ENCODE measurements at places on chromosomes 12 and 14.
A peak's percentile ranks its signal among the peaks of the same experiment; 100 is the strongest.

DNA sequence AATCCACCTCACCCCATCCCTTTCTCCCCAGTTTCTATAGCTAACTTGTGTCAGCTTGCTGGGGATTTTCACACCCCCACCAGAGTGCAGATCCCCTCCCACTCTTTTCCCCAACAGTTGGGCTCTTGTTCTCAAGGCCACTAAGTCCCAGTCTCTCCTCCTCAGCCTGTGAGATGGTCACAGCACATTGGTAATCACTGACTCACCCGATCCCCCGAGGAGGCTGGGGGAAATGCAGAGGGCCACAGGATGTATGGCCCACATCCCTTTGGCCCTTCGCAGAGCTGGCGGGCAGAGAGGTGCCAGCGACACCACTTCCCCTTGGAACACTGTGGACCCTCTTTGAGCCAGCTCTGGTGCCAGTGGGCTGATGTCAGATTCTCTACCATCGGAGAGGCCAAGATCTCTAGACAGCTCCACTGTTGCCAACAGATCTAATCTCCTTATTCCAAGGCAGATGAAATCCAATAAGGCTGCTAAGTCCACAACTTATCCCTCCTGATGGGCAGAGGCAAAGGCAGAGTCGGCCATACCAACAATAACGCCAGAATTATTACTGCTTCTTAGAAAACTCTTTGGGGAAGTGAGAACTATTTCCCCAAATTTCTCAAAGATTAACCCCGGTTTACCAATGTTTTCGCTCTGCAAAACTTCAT, 1.6 kb downstream of the FMNL3 start:
- no peak for DNase-seq

DNA sequence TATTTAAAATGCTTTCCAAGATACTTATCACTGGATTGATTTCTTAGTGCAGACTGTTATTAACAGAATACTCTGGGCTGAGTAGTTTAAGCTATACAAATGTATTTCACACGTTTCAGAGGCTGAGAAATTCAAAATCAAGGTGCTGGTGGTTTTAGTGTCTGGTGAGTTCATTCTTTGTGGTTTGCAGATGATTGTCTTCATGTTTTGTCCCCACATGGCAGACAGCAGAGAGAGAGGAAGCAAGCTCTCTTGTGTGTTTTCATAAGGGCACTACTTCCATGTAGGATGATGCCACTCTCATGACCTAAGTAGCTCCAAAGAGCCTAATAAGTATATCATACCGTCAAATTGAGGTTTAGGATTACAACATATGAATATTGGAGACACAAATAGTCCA, 1348.9 kb upstream of the FLRT2 start:
- DNase-seq: no peak

GRCh38 chr14:54747616-54748015, 155.0 kb downstream of the GCH1 start:
- no peak for DNase-seq

DNA sequence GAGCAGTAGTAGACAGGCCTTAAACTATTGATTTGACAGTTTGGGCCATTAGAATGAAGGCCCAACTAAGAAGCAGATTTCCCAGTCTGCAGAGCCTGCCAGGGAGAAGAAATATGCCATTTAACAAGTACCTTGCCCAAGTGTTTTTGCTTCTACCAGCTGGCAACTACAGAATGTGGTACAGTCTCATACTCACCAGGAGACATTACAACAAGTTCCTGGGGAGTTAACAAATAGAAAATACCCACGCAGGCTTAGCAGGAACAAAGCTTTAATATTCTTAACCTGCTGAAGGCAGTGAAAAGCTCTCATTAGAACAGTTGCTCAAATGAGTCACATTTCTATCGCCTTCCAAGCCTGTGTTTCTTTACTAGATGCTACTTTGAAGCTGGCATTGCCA, 241.0 kb downstream of the TMEM117 start:
- no peak for DNase-seq

DNA sequence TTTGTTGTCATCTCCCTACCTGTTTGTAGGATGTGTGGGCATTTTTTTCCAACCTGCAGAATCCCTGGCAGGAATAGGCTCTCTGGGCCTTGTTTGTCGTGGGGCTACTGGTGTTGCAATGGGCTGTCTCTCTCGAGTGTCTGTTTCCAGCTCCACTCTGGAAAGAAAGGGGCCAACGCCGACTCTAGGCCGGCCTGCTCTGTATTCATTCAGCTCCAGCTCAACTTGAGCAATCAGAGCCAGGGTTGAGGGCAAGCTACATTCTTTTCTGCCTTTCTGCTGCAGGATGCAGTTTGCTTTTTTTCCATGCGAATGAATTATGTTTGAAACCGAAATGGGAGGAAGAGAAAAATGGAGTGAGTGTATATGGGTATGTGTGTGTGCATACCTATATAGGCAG, 2.3 kb downstream of the JDP2 start:
- no peak for DNase-seq

DNA sequence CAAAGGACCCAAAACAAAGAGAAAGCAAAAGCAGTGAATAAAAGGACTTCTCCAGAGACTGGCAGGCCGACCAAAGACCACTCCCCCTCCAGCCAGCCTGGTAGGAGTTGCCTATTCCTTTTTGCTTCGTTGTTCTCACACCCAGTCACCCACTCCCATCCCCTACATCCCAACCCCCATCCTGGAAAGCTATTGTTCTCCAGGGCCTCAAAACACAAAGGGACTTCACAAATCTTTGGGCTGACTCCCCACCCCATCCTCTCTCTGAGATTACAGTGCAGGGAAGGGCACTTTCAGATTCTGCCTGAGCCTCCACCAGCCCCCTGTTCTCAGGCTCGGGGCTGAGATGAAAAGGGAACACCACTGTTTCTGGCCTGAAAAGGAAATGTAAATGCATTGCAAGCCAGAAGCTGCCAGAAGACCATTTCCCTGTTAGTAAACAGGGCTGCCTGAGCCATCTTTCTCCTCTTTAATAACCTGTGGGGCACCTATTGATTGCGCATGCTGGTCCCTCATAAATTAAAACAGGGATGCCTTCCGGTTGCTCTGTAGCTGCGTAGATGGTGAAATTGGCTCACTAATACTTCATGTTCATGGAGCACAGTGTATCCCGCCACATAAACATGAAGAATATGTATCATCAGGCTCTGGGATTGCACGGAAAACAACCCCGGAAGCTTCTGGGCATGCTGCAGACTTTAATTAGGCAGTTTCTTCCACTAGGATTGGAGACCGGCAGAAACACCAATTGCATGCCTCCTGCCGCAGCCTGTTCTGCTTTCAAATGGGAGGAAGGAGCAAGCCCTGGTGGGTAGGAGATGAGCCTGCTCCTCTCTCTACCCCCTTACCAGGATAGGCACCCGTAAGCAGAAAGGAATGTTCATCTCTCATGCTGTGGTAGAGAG, 130.3 kb upstream of the FUT8 start:
- no peak for DNase-seq

DNA sequence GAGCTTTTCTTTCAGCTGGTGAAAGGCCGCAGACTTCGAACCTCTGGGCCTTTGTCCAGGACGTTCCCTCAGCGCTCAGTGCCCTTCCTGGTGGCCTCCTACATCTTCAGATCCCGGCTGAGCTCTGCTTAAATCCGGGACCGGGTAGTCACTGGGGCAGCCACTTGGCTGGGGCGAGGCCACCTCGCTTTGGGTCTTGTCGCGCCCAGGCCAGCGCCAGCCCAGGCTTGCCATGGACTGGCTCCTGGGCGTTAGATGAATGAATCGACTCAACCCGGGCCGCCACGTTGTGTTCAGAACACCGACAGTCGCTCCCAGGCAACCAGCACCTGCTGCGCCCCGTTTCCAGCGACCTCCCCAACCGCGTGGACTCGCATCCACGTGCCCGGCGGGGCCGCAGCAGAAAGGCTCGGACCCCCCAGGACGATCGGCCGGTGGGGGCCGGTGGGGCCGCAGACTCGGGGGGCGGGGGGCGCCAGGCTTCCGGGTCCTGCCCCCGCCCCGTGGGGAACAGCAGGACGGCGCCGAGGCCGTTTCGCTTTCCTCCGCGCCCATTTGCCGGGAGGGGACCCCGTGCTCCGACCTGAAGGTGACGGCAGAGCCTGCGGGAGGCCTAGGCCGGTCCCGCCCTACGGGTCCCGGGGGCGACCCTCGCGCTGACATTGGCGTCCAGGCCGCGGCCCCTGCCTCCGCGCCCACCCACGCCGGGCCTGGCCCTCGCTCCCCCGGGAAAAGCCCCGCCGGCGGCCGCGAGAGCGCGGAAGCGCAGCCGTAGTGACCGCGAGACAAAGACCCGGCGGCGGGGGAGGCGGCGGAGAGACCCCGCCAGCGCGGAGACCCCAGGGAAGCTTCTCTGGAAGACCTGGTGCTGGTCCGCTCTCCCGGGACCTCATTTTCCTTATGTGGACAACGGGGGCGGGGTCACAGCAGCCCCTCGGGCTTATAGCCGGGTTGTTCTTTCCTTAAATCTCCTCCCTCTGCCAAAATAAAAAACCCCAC, 37.3 kb upstream of the RCOR1 start:
- DNase-seq: peak; percentile 24

- DNase-seq: no peak
Measured at GRCh38 chr12:104615048-104615561, 158.4 kb downstream of the CHST11 start.

DNA sequence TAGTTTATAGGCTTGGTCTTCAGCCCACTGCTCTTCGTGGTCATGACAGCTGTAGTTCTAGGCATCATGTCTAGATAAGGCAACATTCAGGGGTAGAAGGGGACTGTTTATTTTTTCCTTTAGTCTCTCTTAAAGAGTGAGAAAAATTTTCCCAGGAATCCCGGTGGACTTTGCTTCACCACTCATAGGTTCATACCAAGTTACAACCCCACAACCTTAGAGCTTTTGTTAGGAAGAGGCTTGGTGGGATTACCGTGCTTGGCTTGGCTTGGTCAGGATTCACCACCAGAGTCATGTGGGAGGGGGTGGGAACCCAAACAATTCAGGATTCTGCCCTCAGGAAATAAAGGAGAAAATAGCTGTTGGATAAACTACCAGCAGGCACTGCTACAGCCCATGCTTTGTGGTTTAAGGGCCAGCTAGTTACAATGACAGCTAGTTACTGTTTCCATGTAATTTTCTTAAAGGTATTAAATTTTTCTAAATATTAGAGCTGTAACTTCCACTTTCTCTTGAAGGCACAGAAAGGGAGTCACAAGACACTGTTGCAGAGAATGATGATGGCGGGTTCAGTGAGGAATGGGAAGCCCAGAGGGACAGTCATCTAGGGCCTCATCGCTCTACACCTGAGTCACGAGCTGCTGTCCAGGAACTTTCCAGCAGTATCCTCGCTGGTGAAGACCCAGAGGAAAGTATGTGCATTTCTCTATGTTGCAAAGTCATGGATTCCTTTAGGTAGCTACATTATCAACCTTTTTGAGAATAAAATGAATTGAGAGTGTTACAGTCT, 25.9 kb upstream of the PAPLN start:
- no peak for DNase-seq

GRCh38 chr12:82862069-82862841, 175.5 kb downstream of the TMTC2 start:
- DNase-seq: no peak

DNA sequence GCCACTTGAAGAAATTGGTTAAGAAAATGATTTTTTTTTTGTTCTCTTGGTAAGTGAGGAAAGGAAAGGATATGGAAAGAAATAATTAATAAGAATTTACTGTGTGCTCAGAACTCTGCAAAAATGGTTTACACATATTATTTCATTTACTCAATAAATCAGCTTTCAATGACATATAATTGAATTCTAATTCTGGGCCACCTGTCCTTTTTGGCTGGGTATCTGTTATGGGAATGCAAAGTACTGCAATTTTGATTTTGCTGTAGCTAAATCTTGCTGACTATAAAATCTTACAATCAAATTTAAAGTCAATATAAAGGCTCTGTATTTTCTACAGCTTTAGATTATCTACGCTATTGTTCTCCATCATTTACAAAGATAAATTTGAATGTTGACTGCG, 147.1 kb downstream of the GRIP1 start:
- DNase-seq: no peak

DNA sequence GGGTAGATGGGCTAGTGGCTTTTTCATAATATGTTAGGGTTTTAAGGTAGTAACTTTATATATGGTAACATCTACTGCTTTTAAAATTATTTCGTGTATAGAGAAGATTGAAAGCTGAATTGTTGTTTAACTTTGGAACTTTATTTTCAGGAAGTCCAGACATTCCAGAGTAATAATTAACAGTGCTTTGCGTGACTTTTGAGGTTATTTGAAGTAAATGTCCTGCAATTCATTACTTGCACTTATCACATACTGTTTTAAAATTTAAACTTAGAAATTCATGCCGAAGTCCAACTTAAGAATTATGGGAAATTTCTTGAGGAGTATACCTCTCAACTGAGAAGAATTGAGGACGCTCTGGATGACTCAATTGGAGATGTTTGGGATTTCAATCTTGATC, 3.3 kb downstream of the WASHC4 start:
- DNase-seq: no peak

DNA sequence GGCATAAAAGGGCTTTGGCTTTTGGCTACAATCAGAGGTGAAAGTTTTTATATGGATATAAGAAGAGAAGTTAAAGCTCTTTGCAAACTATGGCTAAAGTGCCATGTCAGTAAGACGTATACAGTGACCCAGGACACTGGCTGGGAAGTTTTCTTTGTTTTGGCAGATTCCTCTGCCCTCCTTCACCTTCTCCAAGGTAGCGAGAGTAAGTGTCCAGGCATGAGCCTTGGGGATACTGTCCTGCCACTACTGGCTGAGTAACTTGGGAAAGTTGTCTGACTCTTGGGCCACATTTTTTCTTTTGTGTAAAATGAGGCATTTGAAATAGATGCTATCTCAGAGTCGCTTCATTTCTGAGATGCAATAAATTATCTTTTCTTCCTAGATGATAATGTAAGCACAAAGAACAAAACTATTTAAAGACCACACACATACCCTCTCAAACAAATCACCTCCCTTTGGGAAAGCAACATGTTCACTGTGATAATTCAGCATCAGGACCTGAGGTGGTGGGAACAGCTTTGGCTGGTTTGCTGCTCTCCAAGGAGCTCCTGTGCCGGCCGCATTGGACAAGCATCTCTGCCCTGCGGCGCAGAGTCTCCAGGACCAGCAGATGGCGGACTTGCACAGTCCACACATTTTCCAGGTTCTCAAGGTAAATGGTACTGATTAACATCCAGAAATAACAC, 106.3 kb downstream of the PTCSC3 start:
- peak; percentile 23 for DNase-seq

DNA sequence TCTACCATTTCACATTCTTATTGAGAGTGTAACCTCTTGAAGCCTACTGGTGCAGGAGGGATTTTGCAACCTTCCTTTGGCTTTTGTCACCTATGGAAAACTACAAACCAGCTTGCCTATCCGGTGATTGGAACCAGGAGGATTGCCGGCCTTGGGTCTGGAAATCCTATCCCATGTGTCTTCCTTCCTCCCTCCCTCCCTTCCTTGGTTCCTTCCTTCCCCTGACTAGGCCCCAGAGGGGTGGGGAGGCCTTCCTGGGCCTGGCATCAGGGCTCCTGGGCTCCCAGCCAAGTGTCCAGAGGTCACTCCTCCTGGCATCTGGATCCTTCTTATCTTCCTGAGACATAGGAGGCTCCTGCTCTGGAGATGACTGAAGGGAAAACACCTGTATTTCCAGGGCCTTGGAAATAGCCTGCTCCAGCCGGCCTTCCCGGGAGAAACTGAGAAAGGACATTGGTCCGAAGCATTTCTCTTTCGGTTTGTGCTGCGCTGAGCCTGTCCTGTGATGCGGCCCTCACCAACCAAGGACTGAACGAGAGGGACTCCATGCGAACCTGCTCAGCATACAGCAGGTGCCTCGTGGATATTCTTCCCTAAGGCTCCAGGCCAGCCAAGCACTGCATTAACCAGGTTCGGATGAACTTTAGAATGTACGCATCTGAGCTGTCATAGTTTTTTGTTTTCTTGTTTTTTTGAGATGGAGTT, 43.4 kb downstream of the PSMA6 start:
- no peak for DNase-seq
